ENCODE measurements at places on chromosomes 6 and 20. TPM values are rescaled to one million over a fixed set of nuclear protein-coding genes. Genes with fewer than 3 reads are reported as not detected.

- DNase-seq = no peak
Observed at GRCh38 chr6:162706232-162706631, 21.3 kb downstream of the PRKN start.

- DNase-seq = no peak
Observed at GRCh38 chr20:25127761-25128537, 46.0 kb upstream of the VSX1 start.

GRCh38 chr6:34547701-34548644, 8.2 kb downstream of the SPDEF start:
- no peak for DNase-seq

DNA sequence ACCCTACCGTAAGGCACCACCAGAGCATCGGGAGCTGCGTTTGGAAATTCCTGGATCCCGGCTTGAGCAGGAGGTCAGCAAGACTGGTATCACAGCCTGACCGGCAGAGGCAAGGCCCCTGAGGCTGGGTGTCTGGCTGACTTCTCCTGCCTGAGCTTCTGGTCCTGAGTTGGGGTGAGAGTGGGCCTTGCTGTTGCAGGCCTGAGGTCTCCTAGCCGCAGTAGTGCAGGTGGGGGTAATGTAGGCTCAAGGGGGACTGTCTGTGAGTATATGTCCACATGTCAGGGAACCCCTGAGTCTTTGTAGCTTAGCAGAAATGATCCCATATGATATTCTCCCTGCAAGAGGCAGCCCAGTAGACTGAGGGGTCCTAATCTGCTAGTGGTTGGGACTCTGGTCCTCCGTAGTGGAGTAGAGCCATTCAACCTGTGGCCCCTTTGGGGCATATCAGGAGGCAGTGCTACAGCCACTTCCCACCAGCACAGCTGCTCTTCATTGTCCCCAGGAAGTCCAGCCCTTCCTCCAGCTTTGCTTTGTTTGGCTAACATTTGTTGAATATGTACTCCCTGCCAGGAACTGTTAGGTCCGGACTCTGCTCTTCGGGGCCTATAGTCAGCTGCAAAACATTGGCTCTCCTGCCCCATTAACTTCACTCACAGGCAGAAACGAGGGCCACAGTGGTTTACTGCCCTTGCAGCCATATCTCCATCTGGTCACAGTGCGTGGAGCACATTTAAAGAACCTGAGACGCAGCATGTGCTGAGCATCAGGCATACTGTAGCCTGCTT, 10.9 kb downstream of the LRRC73 start:
- no peak for DNase-seq

GRCh38 chr20:43680981-43681380, 14.1 kb downstream of the MYBL2 start:
- DNase-seq = no peak

The IYD gene
- total RNA-seq = 0.38 TPM

The RBBP8NL gene
- total RNA-seq = 14.4 TPM

The RNF8 gene
- 34.2 TPM for total RNA-seq
